GM10248 (cell line): ENCODE measurements at places on chromosomes 1 and 21.

- peak; percentile 31 for DNase-seq
These were observed at the start of gene PODN for GRCh38 chr1:53061859-53062707. Gene PODN, plus strand, starts transcription at chr1:53062213. Its CDS starts 7,643 bp downstream, at chr1:53069856.

- no peak for DNase-seq
These were observed 273.7 kb upstream of the ST6GALNAC5 start for GRCh38 chr1:76593618-76594017.

DNA sequence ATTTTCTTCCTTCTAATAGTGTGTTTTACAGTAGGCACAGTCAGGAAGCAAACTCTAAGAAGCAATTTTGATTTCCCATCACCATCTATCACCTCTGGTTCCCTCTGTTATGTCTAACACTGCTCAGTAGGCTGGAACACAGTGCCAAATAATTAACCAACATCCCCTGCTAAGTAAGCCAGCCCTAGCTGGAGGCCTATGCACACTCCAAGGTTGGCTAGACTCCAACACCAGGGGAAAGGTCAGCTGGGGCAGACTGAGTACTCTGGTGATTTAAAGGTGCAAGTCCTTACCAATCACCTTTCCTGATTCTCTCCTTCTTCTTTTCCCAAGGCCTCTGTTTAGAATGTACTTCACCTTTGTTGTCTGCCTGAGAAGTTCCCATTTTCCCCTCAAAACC, 46.5 kb upstream of the BEND5 start:
- no peak for DNase-seq

GRCh38 chr1:247440001-247440620, 17.8 kb downstream of the OR2B11 start:
- DNase-seq = peak; percentile 82

DNA sequence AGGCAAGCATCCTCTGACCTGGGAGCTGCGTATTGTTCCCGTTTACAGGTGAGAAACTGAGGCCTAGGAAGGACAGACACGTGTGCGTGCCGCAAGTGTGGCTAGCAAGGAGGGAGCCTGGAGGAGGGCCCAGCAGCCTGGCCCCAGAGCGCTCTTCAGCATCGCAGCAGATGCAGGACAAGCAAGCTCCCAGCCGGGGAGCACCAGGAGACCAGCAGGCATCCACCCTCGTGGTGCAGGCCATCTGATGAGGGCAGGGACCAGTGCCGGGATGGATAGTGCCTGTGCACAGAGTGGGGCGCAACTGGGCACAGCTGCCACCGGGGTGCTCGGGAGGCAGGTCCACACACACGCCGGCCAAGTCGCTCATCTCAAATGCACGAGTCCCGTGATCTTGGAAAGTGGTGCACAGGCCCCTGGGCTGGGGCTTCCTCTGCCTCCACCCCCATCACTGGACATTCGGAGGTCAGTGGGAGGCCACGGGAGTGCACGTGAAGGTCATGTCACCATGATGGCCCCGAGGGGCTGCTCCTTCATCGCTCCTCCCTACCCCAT, 55.1 kb downstream of the COL18A1 start:
- DNase-seq = no peak

GRCh38 chr21:36322083-36322424, 2.1 kb downstream of the MORC3 start:
- DNase-seq = no peak

DNA sequence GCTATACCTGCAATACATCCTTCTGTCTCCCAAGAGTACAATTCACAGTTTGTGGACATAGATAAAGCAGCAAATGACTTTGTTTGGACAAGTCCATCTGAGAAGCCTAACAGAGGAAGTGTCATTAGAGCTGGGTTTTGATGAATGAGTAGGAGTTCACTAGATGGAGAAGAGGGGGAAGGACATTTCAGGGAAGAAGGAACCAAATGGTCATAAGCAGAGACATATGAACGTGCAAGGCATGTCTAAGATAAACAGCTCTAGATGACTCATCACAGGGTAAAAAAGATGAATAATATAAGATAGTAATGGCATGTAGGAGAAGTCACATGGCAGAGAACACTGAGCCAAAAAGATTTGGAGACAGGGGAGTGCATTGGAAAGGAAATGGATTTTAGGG, 54.5 kb downstream of the HMGB4 start:
- no peak for DNase-seq

DNA sequence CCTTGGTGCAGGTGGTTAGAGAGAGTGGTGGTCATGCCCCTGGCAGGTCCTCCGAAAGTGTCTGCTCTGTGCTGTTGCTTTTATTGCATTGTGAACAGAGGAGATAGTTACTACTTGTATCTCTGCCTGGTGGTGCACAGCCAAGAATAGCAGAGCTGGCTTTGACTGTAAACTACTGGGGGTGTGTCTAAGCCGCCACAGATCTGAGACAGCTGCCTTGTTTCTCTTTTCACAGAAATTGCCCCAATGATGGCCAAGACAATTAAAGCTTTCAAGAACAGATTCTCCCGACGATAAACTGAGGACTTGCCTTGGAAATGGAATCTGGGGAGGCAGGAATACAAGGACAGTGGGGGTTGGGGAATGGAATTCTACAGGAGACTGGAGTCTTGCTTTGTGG, 16.0 kb downstream of the ELOA start:
- no peak for DNase-seq

- no peak for DNase-seq
These were observed 6.3 kb upstream of the PADI1 start for GRCh38 chr1:17198476-17199258.

DNA sequence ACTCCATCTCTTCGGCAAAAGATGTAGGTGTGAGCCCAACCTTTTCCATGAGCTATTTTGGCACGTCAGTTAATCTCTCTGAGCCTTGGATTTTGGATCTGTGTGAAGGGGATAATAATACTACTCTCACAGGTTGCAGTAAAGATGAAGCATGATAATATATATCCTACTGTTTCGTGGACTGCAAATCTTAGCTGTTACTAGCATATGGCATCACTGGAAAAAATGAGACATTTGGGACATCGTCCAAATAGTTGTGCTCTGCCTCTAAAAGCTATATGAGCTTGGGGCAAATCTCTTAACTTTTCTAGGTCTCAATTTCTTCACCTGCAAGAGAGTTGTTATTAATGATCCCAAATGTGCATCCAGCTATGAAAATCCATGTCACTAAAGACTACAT, 147.4 kb upstream of the ZRANB2 start:
- no peak for DNase-seq

- DNase-seq = no peak
These were observed 26.2 kb upstream of the TADA1 start for GRCh38 chr1:166902279-166902678.
